ENCODE measurements at places on chromosomes 12 and 14.

DNA sequence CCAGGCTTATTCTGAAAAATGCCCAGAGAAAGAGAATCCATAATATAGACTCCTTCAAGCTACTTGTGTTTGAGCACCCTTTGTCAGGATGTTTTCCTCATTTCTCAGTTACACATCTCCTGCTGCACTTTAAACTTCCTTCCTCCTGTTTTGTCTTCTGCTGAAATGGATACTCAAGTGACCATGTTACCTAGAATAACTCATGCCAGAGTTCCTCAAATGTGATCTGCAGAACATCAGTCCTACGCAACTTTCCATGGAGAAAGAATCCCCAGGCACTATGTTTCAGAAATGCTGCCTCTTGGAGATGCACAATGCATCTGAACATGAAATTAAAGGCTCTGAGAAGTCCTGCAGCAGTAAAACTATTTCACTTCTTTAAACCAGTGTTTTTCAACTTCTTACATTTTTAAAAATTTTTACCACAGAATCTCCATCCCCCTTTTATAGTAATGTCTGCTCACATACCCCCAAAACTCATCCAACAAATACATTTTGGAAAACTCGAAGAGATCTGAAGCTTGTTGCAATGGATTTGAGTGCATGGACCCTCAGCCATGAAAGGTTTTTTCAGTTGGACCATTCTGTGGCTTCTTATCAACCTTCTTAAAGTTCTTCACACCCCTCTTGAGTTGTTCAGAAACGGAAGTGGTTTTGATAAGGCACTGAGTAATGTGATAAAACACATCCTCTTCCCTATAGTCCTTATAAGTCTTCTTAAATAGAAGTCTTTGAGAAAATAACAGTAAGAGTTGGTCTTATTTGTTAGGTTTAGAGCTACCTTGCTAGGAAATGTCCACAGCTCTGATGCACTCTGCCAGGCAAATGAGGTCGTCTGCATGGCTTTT, 84.5 kb upstream of the KCNA1 start:
- DNase-seq: no peak

- no peak for DNase-seq
These were observed 53.5 kb downstream of the CCDC85C start for GRCh38 chr14:99550387-99550992.

DNA sequence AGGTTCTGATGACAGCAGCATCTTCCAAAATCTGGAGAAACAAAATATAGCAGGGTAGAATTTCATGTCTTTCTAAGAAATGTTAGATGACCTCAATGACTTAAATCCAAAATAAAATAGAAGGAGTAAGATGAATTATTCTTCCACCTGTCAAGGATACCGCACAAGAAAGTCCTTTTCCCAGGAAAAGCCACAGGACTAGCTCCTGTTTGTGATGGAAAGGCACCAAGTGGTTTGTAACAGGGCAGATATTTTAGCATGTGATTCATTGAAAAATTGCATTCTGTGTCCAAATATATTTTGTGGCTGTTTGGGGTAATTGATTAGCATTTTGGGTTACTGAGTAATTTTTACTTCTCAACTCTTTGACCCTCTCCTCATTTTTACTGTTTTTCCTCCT, 2.7 kb downstream of the CD163L1 start:
- DNase-seq: no peak

DNA sequence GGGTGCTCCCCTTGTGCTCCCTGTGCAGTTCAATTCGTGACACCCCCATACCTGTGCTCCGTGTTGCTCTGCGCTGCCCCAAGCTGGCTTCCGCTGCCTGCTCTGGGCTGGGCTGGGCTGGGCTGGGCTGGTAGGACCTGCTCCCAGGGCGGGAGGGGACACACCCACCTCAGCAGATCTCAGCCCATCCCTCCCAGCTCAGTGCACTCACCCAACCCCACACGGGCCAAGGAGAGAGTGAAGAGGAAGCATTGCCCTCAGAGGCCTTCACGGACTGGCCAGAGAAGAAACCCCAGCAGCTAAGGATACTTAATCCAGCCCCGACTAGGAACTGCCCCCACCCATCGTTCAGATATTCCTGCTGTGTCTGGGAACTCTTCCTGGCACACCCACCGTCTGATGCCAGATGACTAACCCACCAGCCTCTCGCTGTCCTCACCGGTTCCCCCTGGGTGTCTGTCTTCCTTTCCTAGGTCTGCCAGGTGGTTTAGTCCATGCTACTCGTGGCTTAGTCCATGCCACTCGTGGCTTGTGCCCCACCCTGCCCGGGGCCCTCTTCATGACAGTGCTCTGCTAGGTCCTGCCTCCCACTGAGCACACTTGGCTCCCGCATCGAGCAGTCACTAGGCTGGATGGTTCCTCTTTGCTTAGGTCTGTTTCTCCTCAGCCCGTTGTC, at the start of gene LPAR5:
LPAR5 (minus strand) TSS at position 104 of the 676 bp plus-strand sequence. CDS start 14,711 bp downstream, outside the sequence.
- peak; percentile 40 for DNase-seq

DNA sequence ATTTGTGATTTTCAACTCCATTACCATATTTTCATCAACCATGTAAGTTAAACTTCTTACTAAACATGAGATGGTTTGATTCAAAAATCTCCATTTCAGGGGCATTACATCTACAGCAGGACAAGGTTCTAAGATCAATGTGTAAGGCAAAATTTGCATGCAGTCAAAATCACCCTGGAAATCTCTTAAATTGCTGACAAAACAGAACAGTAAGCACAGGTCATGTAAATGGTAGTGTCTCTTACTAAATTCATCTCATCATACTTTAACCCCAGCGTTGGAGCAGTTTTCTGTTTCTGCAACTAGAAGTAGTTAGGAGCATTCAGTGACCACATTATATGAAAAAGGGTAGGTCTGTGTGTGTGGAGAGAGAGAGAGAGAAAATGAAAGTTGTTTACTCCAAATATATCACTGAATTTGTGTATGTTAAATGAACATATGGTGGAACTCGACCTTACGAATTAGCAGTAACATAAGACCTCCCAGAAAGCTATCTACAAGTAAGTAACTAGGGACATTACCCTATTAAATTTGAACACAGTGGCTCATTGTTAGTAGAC, 227.5 kb downstream of the SSPN start:
- no peak for DNase-seq

GRCh38 chr12:52125476-52125900, 46.0 kb downstream of the SMIM41 start:
- DNase-seq: peak; percentile 6

GRCh38 chr12:27006797-27007467, 7.3 kb downstream of the TM7SF3 start:
- DNase-seq: no peak

DNA sequence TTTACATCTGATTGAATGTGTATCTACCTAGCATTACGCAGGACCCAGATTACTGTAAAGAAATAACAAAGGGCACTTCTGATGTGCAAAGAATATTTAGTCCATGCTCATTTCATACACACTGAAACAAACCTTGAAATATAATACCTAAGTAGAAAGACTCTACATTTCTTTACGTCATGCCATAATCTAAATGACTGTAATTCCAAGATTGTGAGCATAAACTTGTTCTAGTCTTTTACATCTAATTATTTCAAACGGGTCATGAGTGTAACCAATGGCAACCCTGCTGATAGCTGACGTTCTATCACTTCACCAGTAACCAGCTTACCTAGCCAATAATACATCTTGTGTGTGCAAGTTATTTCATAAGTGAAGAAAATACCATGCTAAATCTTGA, 433.8 kb downstream of the PRKD1 start:
- DNase-seq: no peak

- DNase-seq: no peak
These were observed 179.2 kb downstream of the CACNA1C start for GRCh38 chr12:2231956-2232355.

All from 8988T (cell line).